ENCODE measurements at places on chromosomes 16 and 17.

DNA sequence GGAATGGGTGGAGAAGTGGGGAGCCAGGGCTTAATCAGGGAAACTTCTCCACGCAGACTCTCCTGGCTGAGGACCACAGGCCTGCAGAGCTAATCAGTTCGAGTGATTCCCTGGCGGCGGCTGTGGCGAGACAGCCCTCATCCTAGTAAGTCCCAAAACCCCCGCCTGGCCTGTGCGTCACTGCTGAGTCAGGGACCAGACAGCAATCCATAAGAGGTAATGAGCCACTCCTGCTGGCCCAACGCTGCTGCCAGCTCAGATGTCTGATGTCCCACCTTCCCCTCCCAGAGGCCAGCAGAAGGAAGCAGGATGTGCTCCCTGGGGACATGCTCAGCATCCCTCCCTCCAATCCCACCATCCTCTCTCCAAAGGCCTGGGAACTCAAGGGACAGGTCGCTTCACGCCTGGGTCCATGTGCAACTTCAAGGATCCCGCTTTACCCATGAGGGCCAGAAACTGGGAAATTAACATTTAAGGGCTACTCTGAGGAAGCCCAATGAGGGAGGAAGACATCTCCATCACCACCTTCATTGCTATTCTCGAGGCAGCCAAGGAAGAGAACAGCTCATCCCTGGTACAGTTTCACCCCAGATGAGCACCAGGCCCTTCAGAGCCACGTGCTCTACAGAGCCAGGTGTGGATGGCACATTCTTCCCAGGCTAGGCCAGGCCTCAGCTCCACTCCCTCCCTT lies 7.9 kb downstream of the ACLY start:
- no peak for DNase-seq

DNA sequence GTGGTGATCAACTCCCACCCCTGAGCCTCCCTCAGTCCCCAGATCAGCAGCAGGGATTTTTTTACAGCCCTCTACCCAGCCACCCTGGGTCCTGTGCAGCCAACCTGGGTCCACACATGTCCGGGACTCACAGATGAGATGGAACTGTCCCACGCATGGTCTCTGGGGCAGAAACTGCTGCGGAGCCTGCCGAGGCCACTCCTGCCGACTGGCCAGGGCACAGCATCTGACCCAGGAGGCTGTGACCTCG lies 48.0 kb upstream of the ZCCHC14 start:
- DNase-seq, result no peak

GRCh38 chr17:74796866-74797265 lies 20.7 kb upstream of the NAT9 start:
- no peak for DNase-seq

GRCh38 chr16:1458977-1459341 lies 14.6 kb upstream of the CCDC154 start:
- no peak for DNase-seq

DNA sequence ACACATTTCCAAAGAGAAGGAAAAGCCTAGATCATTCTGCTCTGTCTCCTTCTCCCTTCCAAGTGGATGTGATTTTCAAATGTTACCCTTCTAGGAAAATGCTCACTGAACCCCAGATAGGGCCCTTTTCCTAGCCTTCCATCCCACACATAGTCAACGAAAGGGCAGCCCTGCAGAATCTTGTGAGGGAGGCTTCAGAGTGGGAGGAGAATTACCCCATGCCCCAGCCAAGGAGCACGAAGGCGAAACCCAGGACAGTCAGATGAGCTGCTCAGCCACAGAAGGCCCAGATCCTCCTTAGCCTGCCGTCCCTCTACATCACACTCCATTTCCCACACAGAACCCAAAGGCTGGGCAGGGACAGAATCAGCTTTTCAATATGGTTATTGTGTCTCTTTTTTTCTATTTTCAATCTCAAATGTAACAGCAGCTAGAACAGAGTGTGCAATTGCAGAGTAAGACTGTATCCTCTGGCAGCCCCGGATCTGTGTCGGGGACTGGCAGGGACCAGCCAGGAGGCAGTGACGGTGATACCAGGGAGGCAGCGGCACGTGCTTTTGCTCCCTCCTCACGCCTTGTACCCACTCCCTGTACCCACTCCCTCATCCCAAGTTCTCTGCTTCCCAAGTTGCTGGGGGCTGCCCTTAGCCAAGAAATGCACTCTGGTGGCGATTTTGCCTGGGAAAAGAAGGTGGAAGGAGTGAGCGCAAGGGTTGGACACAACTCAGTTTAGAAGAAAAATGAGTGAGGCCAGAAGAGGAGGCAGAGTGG lies 3.7 kb upstream of the SDK2 start:
- DNase-seq, result no peak

- DNase-seq, result no peak
Measured at GRCh38 chr16:19175492-19176262, 7.6 kb downstream of the SYT17 start.

GRCh38 chr17:74016461-74016860 lies 187.0 kb upstream of the RPL38 start:
- DNase-seq, result no peak

- no peak for DNase-seq
Measured at GRCh38 chr17:73957564-73957963, 245.9 kb upstream of the RPL38 start.

- no peak for DNase-seq
Measured at GRCh38 chr16:57996406-57997175, 3.9 kb downstream of the ZNF319 start.

DNA sequence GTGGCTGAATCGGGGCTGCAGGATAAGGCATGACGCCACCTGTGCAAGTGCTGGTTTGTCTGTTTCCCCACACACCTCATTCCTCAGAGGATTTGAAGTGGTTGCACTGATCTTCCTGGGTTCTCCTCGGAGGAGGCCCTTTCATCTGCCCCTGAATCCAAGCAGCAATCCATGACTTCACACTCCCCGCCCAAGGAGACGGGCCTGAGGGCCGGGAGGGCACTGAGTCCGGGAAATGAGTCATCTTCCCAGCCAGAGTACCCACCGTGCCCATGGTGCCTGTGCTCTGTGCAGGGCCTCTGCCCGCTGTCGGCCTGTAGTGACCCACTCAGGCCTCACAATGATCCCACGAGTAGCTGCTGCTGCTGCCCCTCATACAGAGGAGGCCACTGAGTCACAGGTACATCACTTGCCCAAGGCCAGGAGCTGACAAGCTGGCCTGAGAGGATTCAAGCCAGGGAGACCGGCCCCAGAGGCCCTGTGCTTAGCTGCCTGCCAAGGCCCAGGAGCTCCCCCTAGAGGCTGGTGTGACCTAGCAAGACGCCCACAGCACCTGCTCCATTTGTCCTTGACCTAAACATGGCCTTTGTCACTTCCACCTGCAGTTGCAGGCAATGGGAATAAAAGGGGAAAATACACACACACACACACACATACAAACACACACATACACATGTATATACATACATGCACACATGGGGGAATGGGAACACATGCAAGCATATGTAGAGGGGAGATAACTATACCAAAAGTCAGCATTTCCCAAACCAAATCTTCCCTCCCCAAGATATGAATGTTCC lies 240.0 kb downstream of the C16orf95 start:
- DNase-seq, result no peak

DNA sequence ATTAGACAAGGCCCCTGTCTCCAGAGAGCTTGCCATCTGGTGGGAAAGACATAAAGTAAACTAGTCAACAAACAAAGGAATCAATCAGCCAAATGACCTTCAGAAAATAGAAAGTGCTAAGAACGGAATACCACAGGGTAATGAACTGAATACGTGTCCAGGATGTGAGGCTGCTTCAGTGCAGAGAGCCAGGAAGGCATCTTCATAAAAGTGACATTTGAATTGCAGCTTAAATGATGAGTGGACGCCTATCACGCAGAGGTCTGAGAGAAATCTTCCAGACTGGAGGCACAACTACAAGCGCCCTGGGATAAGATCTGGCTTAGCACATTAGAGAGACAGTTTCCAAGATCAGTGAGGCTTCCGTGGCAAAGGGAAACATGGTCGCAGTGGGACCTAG lies 574.1 kb upstream of the CDH8 start:
- DNase-seq, result no peak
